ENCODE measurements at places on chromosomes 6 and 20.

- no peak for DNase-seq
Measured at GRCh38 chr6:147029923-147030322, 174.3 kb upstream of the STXBP5 start.

DNA sequence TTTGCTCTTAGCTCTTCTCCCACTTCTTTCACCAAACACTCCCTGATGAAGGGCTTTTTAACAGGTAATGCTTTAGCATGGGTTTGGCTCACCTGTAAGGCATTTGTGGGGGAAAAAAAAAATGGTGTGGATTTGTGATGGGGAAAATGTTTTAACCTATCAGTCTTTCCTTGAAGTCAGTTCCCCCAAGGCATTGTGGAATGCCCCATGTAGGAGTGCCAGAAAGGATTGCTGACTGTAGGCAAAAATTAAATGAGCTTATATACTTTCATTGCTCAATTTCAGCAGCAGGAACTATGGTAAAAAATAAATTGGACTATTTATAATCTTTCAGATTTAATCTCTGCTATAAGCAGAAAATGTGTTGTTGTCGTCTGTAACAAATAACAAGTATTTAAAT lies 10.6 kb upstream of the SASH1 start:
- DNase-seq, result no peak

- DNase-seq, result no peak
Measured at GRCh38 chr6:54267798-54268197, 40.4 kb upstream of the TINAG start.

- DNase-seq, result no peak
Measured at GRCh38 chr6:87932361-87932760, 115.3 kb upstream of the SPACA1 start.

DNA sequence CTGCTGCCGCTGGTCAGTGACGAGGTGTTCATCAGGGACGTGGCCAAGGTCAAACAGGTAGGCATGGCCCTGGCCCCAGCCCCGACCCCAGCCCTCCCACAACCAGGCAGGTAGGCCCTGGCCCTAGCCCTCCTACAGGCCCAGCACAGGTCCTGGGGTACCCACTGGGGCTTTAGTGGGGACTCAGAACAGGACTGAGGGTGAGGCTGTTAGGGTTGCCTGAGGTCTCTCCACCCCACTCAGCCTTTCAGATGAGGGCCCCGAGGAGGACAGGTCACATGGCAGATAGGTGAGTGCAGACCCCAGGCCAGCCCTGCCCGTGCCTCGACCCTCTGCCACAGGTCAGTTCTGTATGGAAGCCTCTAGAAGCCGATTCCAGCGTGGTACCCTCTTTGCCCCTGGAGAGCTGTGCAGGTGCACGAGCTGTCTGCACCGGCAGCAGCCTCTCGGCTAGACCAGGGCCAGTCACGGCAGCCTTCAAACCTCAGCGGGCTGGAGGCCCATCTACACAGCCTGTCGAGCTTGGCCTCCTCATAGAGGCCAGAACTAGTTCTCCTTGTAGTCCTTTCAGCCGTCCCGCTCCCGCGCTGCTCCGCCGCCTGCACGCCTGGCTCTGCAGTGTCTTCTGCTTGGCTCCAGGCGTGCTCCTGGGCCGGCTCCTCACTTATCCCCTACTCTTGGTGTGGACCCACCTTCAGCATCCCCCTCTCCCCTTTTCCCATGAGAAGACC lies 35.5 kb downstream of the PYGB start:
- no peak for DNase-seq

DNA sequence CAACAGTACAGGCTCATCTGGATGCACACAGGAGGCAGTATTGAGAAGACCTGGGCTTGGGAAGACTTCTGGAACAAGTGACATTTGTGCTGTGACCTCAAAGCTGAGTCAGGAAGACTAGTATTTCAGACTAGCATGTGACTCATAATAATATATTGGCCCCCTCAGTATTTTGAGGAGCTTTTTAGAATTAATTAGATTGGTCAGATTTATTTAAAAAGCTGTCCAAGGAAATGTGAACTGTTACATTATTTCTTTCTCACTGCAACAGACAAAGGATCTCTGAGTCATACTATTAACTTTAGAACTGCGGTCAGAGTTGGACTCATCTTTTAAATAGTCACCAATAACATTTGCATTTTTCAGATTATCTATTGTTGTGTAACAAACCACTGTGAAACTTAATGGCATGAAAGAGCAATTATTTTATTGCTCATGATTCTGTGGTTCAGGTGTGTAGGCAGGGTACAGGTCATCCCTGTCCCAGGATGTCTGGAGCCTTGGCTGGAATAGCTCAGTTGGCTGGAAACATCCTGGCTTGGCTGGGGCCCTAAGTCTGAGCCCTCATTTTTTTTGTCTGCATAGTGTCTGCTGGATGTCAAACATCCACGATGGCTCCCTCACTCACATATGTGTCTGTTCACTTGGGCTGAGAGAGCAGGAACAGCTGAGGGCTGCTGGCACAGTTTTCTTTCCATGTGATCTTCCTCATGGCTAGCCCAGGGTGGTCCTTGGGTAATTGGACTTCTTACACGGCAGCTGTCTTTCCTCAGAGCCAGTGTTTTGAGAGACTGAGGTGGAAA lies 46.9 kb downstream of the MAP3K4 start:
- DNase-seq, result no peak

DNA sequence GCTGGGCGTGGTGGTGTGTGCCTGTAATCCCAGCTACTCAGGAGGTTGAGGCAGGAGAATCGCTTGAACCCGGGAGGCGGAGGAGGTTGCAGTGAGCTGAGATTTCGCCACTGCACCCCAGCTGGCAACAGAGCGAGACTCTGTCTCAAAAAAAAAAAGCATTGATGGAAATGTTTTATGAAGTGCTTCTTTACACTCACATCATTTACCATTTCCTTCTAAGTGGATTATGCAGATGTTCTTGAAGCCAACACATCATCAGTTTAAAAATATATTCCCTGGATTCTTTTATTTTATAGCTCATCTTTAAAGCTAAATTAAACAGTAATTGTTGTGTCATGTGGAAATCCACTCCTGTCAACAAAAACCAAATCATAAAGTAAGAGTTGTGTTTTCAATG lies 35.9 kb upstream of the HDDC2 start:
- no peak for DNase-seq

GRCh38 chr6:43367245-43367984 lies 2.0 kb downstream of the ZNF318 start:
- no peak for DNase-seq

GRCh38 chr20:36045373-36045714 lies 77.0 kb downstream of the CNBD2 start:
- DNase-seq, result no peak

DNA sequence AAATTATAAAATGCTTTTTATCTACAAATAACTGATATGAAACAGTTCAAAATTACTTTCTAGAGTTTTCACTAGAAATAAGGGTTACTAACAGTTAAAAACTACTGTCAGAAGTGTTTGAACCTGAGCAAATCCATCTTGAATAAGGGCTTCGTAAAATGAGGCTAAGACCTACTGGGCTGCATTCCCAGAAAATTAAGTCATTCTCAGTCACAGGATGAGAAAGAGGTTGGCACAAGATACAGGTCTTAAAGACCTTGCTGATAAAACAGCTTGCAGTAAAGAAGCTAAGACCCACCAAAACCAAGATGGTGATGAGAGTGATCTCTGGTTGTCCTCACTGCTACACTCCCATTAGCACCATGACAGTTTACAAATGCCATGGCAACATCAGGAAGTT lies 93.7 kb downstream of the PLG start:
- DNase-seq, result no peak

GRCh38 chr20:33273117-33273851 lies 9.7 kb upstream of the BPIFB1 start:
- DNase-seq, result no peak

DNA sequence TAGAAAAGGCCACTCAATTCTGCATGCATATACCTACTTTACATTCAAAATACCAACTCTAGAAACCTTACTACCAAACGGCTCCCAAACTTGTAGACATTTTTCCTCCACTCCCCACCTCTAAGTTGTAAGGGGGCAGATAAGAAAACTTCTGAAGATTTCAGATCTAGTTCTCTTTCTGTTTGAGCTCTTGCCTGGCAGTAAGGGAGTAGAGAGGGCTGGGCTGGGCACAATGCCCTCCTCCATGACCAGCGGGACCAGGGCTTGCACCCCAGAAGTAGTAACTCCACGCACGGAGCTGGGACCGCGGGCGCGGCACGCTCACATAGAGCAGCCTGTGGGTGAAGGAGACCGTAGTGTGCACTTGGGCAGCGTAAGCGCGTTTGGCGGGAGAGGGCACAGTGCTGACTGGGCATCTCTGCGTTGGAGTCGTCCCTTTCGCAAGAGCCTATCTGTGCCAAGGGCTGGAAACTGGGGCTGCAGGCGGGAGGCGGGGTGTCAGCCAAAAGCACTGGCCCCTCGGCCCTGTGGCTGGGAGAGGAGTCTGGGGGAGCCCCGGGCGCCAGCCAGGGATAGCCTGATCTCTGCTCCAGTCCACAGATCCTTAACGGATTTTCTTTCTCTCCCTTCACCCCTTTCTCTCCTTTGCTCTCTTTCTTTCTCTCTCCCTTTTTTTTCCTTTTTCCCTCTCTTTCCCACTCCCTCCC lies 32.4 kb downstream of the PHACTR1 start:
- DNase-seq, result no peak

- DNase-seq, result no peak
Measured at GRCh38 chr20:43506238-43506637, 1.3 kb upstream of the L3MBTL1 start.

- DNase-seq, result no peak
Measured at GRCh38 chr6:106339334-106340029, 13.9 kb upstream of the ATG5 start.

- no peak for DNase-seq
Measured at GRCh38 chr6:109296971-109297372, 85.3 kb downstream of the CD164 start.

DNA sequence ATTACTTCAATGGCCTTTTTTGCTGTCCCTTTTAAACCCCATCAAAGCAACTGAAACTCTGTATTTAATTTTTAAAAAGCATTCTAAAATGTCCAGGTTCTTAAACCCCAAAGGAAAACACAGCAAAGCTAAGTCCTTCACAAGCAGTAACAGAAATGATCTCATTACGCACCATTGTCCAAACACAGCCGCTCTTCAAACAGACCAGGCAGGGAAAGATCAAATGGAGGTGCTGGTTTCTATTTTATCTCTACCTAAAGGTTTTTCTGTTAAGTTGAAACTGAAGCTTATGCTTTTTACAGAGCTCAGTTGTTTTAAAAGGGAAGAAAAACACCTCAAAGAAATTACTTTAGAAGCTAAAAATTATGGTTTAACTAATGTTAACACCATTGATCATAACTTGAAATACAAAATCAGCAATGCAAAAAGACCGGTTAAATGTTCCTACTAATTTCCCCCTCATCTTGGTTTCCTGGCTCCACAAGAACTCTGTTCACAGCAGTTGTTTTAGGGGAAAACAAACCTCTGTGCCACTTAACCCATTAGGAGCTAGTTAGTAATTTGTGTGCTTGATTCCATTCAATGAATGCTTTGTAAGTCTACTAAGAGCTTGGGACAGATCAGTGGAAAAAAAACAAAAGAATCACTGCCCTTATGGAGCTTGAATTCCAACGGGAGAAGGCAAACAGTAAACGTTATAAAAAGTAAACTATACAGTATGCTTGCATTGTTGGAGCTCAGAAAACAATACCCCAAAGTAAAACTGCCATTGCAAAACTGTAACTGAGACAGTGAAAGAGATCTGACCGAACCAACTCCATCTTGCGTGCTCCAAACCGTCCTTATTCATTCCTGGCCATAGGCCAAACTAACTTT lies 87.4 kb downstream of the CD24 start:
- no peak for DNase-seq

DNA sequence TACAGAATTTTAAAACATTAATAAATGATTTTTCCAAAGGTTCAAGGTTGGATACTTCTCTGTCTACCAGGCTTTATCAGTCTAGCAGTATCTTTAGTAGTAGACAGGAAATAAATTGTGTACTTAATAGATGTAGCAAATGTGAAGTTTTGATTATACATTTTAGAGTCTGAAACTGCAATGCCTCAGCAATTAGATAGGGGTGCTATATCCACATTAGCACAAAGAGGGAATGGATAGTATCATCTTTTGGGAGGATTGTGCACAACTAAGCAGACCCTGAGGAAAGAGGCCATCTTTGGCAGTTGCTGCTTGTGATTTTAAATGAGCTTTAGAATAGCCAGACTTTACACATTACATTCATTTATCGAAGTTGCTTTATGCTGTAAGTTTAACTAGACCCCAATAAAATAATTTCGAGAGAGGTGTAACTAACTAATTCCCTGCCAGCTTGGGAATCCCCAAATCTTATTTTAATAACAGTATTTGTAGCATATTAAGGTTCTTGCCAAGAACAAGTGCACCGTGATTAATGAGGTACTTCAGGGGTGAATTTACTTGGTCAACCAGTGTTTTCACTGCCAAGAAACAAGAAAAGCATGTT lies 2.8 kb downstream of the KCNQ5 start:
- no peak for DNase-seq

- DNase-seq, result no peak
Measured at GRCh38 chr6:29487660-29488059, at the start of gene MAS1L. MAS1L (minus strand) TSS chr6:29487956; CDS start chr6:29487902, 54 bp downstream.

DNA sequence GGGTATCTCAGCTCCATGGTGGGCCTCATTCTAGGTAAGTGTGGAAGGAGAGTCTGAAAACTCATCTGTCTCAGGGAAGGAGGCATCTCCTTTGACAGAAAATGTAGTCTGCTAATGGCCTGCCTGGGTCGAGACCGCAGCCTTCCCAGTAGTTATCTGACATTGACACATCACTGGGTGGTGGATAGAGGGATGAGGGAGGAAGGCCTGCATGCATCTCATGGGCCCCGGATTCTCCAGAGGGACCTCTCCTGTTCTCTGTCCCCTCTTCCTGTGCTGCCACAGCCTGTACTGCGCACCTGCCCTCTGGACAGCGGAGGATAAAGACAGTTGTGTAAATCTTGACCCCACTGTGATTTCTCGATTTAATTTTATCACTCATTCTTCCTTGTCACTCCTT lies 4.7 kb downstream of the PCMTD2 start:
- DNase-seq, result no peak

DNA sequence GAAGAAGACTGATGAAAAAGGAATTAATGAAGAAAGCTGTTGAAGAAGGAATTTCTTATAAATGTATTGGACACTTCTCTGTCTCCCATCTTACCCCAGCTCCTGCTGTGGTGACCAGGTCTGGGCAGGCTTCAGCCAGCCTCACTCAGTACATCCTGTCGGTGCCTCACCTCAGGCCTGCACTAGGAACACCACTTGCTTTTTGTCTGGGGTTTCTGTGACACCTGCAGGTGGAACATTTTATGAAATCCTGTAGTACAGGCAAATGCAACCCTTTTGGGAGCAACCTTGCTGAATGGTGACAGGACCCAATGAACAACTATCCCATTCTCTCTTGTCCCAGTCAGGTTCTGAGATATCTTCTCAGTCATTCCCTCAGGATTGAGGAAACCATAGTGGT lies 129.7 kb downstream of the PRDM13 start:
- no peak for DNase-seq

DNA sequence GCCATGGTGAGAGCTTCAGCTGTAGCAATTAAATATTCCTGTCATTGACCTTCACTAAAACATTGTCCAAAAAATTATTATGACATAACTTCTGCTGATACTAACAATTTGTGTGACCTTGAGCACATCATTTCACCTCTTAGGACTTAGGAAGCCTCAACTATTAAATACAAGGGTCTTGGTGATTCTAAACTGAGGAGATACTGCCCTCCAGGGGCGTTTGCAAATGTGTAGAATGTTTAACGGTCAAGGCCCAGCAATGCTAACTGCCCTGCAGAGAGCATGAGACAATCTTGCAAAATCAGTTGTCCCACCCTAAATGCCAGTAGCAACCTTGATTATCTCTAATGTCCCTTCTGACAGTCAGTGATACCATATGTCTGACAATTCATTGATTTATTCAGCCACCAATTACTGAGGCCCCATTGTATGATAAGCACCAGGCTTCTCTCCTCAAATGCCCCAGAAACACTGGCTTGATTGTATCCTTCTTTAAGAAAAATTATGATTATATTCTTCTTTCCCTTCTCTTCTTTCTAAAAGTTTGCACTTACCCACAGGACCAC lies 284.1 kb upstream of the PLN start:
- DNase-seq, result no peak
